ENCODE measurements at places on chromosomes 6 and 20.
A peak's percentile ranks its signal among the peaks of the same experiment; 100 is the strongest.

DNA sequence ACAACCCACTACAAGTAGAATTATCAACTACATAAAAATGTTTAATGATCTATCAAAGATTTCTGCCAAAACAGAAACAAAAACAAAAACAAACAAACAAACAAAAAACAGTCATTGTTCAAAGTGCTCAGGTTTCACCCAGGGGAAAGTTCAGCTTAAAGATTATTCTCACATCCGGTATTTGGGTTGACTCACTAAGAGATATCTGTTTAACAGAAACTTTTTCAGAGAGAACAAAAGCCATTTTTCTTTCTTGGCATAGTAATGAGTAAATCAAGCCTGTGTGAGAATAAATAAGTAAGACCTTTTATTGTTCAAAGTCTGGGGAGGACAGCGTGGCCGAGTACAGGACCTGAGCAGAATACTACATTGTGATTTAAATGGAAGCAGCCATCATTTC lies 143.6 kb downstream of the RCAN2 start:
- H3K27me3 ChIP-seq, result no peaks in the 10 kb centered on the region
- DNase-seq, result no peak
- no peak overlapping the region for H3K4me3 ChIP-seq
- H3K36me3 ChIP-seq, result no peaks in the 10 kb centered on the region
- H3K27ac ChIP-seq, result no peak overlapping the region
- no peaks in the 10 kb centered on the region for H3K4me1 ChIP-seq

- no peaks in the 10 kb centered on the region for H3K4me1 ChIP-seq
- no peaks in the 10 kb centered on the region for H3K27me3 ChIP-seq
- no peak overlapping the region for H3K4me3 ChIP-seq
These were observed 150.7 kb upstream of the BTBD3 start for GRCh38 chr20:11766961-11767360.

- H3K27me3 ChIP-seq, result no peaks in the 10 kb centered on the region
- peaks cover 16% of the 10 kb centered on the region for H3K4me1 ChIP-seq
- no peak overlapping the region for H3K4me3 ChIP-seq
- DNase-seq, result no peak
- H3K36me3 ChIP-seq, result no peaks in the 10 kb centered on the region
These were observed 3.2 kb downstream of the PCMT1 start for GRCh38 chr6:149752600-149753373.

DNA sequence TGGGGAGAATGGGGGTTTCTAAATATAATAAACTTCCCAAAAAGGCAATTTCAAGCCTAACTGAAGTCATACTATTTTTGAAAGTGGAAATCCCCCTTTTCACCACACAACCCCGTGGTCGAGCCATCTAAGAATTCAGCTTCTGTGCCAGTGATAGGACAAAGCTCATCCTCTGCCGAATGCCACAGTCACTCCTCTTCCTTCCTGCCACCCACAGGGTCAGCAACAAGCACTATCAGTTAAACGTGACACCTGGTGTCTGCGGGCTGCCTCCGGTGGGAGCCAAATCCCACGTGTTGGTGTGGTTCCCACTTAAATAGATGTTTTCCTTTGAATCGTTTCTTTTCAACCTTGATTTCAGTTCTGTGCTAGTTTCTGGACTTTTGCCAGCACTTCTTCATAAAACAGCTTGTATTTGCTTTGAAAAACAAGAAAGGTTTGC lies 60.7 kb downstream of the TNFAIP3 start:
- peak overlapping the region; percentile 74 for H3K4me3 ChIP-seq
- no peaks in the 10 kb centered on the region for H3K27me3 ChIP-seq
- peaks cover 26% of the 10 kb centered on the region for H3K4me1 ChIP-seq
- no peaks in the 10 kb centered on the region for H3K36me3 ChIP-seq

- DNase-seq, result no peak
- no peak overlapping the region for H3K4me3 ChIP-seq
These were observed 2.8 kb downstream of the KCTD20 start for GRCh38 chr6:36445621-36446020.

DNA sequence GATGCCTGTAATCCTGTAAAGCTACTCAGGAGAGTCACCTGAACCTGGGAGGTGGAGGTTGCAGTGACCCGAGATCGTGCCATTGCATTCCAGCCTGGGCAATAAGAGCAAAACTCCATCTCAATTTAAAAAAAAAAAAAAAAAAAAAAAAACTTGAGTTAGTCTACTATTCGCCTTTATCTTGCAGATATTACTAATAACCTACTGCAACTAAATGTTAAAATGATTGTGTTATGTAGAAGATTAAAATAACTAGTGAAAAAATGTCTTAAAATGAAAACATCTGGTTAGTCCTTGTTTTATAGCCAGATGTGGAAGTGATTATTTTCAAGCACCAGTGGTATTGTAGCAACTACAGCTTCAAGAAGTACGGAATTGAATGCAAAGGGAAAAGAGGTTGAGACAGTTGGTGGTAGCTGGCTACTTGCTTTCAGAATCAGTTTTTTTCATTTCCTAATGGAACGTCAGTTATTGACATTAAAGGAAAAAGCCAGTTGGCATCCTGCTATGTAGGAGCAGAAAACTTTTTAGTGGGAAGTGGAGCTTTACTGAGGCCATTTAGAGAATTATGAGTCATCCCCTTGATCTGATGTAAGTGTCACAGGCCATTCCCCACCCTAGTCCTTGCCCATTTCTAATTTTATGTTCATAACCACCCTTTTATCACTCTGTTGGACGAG lies 43.8 kb upstream of the DYNLRB1 start:
- no peak overlapping the region for H3K27ac ChIP-seq
- H3K36me3 ChIP-seq, result peaks cover 20% of the 10 kb centered on the region
- H3K4me1 ChIP-seq, result peaks cover 6% of the 10 kb centered on the region

- H3K27ac ChIP-seq, result no peak overlapping the region
- H3K36me3 ChIP-seq, result no peaks in the 10 kb centered on the region
- H3K4me1 ChIP-seq, result no peaks in the 10 kb centered on the region
- H3K27me3 ChIP-seq, result no peaks in the 10 kb centered on the region
- DNase-seq, result no peak
These were observed 572.6 kb upstream of the SYNCRIP start for GRCh38 chr6:86215323-86215722.

DNA sequence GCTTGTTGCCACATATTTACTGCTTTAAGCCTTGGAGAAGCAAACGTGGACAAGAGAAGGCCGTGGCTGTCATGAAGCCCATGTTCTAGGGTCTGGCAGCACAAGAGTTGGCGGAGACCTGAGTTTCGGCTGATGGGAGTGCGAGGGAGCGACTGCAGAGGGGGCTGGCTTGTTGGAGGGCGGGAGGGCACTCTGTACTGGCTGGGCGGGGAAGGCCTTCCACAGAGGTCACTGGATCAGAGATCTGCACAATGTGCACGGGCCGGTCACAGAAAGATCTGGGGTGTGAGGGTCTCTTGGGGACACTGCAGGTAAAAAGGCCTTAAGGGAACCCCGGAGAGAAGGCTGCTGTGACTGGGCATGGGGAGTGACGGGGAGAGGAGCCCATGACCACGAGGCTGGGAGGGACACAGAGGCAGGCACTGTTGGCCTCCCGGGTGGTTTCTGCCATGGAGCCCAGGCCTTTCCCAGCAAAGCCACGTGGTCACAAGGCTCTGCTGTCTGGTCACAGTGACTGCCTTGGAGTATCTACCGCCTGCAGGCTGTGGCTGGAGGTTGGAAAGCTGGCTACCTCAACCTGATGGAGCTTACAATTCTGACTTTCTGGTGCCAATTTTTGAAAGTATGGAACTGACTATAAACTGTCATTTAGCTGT lies 23.8 kb downstream of the FOXC1 start:
- H3K27ac ChIP-seq, result no peak overlapping the region
- DNase-seq, result no peak

DNA sequence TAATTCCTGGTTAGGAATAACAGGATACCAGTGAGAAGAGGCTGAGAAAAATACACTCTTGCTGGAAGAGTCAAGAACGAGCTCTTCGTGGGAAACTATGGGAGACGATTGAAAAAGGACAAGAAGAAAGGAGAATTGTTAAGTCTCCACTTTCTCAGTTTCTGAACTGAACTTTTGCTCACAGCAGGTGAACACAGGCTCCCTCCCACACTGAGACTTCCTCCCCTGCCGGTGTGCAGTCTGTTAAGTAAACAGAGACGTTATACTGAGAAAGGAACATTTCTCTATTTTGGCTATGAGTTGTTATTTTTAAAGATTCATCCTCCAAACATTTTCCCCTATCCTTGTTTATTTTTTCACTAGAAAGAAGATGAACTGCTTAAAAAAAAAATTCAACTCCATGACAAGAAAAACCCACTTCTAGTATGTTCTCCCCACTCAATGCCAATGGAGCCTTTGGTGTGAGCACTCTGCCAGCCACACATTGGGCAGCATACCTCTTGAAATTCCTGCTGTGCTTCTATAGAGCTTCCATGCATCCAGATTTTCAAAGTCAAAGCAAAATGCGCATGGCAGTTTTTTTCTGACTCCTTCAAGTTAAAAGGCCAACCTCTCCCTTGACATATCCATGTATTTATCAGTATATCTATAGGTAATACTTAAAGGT lies 250.5 kb downstream of the ESR1 start:
- H3K27ac ChIP-seq, result no peak overlapping the region
- no peak for DNase-seq
- H3K36me3 ChIP-seq, result peaks cover 5% of the 10 kb centered on the region

GRCh38 chr6:44712353-44713111 lies 325.0 kb downstream of the CDC5L start:
- no peaks in the 10 kb centered on the region for H3K4me1 ChIP-seq
- H3K4me3 ChIP-seq, result no peak overlapping the region
- no peaks in the 10 kb centered on the region for H3K36me3 ChIP-seq
- no peak for DNase-seq
- H3K27me3 ChIP-seq, result peaks cover 4% of the 10 kb centered on the region

- H3K4me3 ChIP-seq, result no peak overlapping the region
- peaks cover 4% of the 10 kb centered on the region for H3K36me3 ChIP-seq
- no peak for DNase-seq
- H3K4me1 ChIP-seq, result no peaks in the 10 kb centered on the region
- no peaks in the 10 kb centered on the region for H3K27me3 ChIP-seq
- no peak overlapping the region for H3K27ac ChIP-seq
These were observed 50.8 kb downstream of the FKBP5 start for GRCh38 chr6:35637911-35638310.

DNA sequence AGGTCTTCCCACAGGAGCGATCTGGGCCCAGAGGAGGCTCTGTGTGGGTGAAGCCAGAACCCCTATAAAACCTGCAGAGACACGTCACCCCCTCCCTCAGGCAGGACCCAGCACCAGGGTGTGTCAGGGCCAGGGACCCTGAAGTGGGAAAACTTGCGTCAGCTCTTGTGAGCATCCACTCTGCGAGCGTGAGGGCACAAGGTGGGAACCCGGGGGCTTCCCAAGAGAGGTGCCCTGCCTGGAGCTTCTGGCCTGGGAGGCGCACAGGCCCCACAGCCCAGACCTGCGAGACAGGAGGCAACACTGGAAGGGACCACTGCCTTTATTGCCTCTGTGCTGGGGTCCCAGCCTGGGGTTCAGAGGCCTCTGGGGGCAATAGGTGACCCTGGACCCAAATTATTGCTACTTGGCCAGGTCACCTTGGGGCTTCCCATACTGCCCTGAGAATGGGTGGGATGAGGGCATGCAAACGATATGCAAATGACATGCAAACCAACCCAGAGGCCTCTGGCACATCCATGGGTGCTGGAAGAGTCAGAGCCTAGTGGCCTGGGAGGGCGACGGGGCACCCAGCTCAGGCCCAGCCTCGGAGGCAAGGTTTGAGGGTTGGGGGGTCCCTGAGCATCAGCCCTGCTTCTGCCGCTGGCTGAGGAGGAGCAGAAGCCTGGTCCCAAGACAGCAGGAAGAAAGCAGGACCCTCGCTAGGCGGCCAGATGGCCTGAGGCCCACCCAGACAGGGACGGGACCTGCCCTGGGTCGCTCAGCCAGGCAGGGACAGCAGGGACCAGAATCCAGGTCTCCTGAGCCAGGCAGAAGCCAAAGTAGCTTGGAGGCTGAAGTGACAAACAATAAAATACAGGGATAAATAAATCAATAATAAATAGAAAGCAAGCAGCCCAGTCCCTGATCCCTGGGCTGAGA lies 5.1 kb upstream of the C20orf144 start:
- no peak for DNase-seq
- H3K27ac ChIP-seq, result no peak overlapping the region
- H3K36me3 ChIP-seq, result peaks cover 2% of the 10 kb centered on the region
- H3K4me1 ChIP-seq, result peaks cover 9% of the 10 kb centered on the region
- H3K4me3 ChIP-seq, result no peak overlapping the region

DNA sequence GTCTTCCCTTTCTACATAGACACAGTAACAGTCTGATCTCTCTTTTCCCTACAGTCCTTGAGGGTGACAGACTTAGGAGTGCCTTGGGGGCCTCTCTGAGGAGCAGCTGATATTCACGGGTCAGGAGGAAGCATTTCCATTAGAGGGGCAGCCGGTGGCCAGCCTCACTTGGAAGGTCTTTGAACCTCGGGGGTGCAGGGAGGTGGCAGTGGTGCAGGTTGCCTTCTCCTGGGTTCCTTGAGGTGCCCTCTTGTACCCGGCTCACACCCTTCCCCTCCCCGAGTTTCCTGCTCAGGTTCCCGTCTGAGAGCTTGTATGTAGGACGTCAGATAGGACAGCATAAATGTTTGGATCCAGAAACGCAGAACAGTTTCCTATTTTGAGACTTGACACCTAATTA lies 2.5 kb downstream of the RTEL1 start:
- H3K4me3 ChIP-seq, result no peak overlapping the region
- peaks cover 15% of the 10 kb centered on the region for H3K4me1 ChIP-seq
- H3K36me3 ChIP-seq, result peaks cover 6% of the 10 kb centered on the region
- no peak for DNase-seq
- H3K27me3 ChIP-seq, result no peaks in the 10 kb centered on the region

DNA sequence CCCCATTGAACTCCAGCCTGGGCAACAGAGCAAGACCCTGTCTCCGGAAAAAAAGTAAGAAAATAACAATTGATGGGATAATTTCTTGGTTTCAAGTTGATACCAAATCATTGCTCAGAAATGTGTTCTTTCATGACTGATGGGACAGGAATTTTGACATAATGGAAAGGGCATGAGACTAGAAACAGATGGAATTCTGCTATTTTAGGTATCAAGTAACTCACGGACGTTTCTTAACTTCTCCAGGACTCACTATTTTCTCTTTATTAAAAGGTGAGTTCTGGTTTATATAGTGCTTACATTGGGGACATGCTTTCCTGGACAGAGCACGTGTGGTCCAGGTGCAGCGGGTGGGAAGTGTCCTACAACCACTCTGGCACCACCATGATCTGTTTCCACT lies 6.0 kb upstream of the DSP start:
- no peaks in the 10 kb centered on the region for H3K36me3 ChIP-seq
- no peak for DNase-seq
- no peaks in the 10 kb centered on the region for H3K4me1 ChIP-seq
- no peak overlapping the region for H3K4me3 ChIP-seq
- peaks cover 13% of the 10 kb centered on the region for H3K27me3 ChIP-seq
- H3K27ac ChIP-seq, result no peak overlapping the region

DNA sequence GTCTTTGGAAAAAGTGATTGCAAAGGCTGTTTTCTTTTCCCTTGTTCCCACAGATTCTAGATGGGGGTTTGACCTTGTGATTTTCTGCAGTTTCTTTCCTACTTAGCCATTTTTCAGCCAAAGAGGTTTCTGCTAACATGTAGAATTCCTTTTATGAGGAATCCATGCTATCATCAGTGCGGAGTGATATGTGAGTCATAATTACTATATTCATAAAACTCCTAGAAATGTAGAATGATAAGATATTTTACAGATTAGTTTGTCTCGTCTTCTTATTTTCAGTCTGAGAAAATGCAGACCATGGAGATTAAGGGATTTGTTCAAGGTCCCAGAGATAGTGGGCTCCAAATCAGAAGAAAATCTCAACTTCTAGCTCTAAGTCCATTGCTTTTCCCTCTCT lies 98.6 kb downstream of the KCNQ5 start:
- H3K4me3 ChIP-seq, result no peak overlapping the region
- H3K27me3 ChIP-seq, result no peaks in the 10 kb centered on the region
- no peak for DNase-seq
- H3K36me3 ChIP-seq, result no peaks in the 10 kb centered on the region
- H3K4me1 ChIP-seq, result peaks cover 15% of the 10 kb centered on the region

- DNase-seq, result no peak
- no peak overlapping the region for H3K27ac ChIP-seq
- no peak overlapping the region for H3K4me3 ChIP-seq
- no peaks in the 10 kb centered on the region for H3K4me1 ChIP-seq
- H3K27me3 ChIP-seq, result no peaks in the 10 kb centered on the region
These were observed 46.0 kb downstream of the RNF217 start for GRCh38 chr6:125008261-125008703.
